ENCODE measurements at places on chromosomes 3 and 15.
A peak's percentile ranks its signal among the peaks of the same experiment; 100 is the strongest.

- DNase-seq = no peak
Measured at GRCh38 chr3:2544212-2544611, 445.5 kb downstream of the CNTN4 start.

- DNase-seq = no peak
Measured at GRCh38 chr15:62122249-62122648, 42.8 kb downstream of the C2CD4B start.

DNA sequence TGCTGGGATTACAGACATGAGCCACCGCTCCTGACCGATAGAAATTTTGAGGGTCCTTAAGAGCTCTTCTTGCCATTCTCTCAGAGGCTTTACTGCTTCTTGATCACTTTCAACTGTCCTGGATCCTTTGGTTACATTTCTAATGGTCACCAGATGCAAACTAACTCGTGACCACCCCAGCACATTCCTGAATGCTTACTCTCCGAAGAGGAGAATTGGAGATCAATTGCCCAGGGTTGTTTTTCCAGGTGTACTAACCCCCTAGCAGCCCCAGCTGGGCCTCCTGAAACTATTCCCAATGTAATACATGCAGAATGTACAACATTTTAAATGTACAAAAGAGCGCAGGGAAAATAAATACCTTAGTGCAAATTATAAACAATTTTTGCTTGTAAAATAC is 65.1 kb upstream of the TBL1XR1 start:
- no peak for DNase-seq

- no peak for DNase-seq
Measured at GRCh38 chr15:78951841-78952238, 7.0 kb upstream of the CTSH start.

DNA sequence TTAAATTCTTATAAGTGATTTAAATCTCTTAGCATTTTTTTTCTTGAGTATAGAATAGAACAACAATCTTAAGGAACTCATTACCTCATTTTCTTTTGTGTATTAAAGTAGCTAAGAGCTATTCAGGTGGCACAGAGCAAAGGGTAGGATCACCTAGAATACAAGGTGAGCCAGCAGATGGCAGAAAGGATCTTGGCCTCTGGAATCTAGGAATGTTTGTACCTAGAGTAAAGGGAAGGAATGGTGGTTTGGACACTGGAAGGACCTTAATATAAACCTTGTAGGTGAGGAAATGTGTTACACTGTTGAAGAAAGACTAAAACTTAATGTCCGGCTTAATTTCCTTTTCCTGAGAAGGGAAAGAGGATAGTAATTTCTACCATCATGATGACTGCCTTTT is 89.0 kb downstream of the GHSR start:
- no peak for DNase-seq

- no peak for DNase-seq
Measured at GRCh38 chr3:195124378-195124992, 146.5 kb downstream of the XXYLT1 start.

- DNase-seq = no peak
Measured at GRCh38 chr15:84879088-84879780, 5.2 kb upstream of the SLC28A1 start.

GRCh38 chr15:92480361-92480760 is 86.7 kb downstream of the ST8SIA2 start:
- DNase-seq = no peak

DNA sequence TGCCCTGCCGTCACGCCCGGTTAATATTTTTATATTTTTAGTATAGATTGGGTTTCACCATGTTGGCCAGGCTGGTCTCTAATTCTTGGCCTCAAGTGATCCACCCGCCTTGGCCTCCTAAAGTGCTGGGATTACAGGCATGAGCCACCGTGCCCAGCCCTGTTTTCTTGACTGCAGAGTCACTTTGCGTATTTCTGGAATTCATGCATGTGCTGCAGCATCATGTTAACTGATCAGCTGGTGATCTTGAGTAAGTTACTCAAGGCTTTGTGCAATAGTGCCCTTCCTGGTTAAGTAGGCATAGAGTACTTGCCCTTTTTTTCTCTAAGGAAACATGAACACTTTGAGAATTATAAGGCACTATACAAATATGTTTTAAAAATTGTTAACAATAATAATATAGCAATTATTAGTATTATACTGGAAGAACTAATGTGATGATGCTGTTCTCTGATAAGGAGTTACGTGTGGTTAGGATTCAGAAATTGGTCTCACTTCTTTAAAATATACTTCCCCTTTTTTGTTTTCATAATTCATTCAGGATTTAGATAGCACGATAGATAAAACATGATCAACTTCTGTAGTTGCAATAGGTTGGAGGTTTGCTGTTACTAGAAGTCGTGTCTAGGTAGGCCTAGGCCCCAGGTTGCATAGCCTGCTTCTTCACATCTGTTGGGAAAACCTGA is 33.6 kb downstream of the GPR171 start:
- no peak for DNase-seq

DNA sequence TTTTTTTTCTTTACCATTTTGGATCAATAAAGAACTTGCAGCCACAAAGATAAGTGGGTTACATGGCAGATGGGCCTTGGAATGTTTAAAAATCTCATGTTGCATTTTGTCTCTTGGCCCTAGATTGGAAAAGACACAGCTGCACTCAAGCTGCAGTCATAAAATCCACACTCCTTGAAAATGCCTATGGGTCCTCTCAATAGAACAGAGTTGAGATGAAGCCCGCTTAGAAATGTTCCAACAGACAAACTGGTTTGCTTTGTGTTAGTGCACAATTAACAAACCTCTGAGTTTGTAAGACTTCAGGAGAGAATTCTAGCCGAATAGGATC is 401.2 kb upstream of the CDIN1 start:
- no peak for DNase-seq

DNA sequence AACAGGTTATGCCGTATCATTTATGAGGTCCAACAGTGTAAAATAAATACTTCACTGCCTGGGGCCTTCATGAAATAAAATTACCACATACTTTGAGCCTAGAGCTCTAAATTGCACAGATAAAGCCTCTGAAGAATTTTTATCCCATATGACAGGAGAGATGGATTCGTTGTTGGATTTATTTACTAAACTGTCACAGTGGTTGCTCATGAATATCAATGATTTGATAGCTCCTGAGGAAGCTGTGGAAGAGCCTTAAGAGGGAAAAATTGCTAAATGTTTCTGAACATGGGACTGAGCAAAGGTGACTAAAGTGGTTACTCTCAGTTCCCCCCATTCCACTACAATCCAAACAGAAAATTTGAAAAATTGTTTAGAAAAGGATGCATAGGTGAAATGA is 558.9 kb upstream of the IL12A start:
- DNase-seq = no peak

DNA sequence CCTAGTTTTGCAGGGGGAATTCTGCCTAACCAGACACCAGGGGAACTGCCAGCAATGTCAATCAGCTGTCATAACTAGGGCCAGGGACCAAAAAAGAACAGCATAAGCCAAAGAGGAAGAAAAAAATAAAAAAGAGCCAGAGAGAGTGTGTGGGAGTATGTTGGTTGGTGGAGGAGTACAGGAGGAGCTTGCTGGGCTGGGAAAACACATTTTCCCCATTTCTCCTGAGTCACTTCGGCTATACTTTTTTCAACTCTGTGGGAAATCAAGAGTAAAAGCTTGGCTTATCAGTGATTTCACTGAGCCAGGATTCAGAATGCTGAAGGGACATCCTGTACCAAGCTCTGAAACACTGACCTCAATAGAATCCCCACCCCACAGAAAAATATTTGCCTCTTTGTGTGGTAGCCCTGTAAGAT is 144.7 kb upstream of the DPH6 start:
- no peak for DNase-seq

- DNase-seq = peak; percentile 17
Measured at GRCh38 chr3:64163019-64163754, 62.1 kb downstream of the PRICKLE2 start.

DNA sequence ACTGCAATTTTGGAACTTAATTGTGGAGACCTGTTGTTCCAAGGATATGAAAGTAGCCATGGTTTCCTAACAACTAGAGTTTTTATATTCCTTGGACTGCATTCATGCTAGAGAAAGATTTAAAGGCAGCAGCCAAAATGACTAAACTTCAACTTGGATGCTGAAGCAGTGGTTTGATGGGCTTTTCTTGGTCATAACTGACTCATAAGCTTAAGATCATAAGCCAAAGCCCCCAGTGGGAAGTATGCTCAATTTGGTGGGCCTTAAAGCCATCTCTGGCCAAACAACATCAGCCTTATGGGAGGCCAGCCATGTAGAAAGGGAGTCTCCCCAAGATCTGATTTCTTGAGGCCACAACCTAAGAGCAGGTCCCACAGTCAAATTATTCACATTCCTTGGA is 80.2 kb downstream of the ZNF280D start:
- DNase-seq = no peak

GRCh38 chr3:9754678-9755077 is 4.9 kb downstream of the OGG1 start:
- no peak for DNase-seq

- DNase-seq = no peak
Measured at GRCh38 chr3:29478611-29479010, 197.7 kb downstream of the RBMS3 start.

Data from iPS DF 19.7 (cell line).